H9 (cell line): ENCODE measurements at places on chromosomes 4 and X. TPM values are rescaled to one million over a fixed set of nuclear protein-coding genes. Genes with fewer than 3 reads are reported as not detected.

DNA sequence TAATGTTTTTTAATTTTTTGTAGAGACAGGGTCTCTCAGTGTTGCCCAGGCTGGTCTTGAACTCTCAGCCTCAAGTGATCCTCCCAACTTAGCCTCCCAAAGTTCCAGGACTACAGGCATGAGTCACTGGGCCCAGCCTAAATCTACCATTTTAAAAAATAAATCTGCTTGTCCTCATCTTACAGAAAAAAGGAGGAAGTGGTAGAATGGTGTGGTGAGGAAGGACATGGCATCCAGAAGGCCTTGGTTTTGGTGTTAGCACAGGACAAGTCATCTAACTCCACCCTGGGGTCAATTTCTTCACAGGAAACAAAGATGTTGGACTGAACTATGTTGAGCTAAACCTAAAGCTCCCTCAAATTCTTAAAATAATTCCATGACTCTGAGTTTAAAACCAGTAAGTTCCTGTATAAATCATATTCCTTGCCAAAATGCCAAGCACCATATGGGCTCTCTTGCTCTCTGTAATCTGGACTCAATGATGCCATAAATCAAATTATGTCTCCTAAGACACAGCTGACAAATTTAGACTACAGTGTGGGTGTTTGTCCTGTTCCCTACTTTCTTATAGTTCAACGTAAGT lies 253.9 kb upstream of the NOCT start:
- H3K4me1 ChIP-seq, result no peaks in the 10 kb centered on the region
- H3K27ac ChIP-seq, result no peak overlapping the region
- H3K4me3 ChIP-seq, result no peak overlapping the region
- no peak for DNase-seq
- H3K36me3 ChIP-seq, result no peaks in the 10 kb centered on the region
- H3K27me3 ChIP-seq, result no peaks in the 10 kb centered on the region

The JAKMIP1 gene
- total RNA-seq, result 1.3 and 1.5 TPM in 2 replicates

The RTL9 gene
- 0.04 and 0.13 TPM in 2 replicates for total RNA-seq

- DNase-seq, result no peak
- peaks cover 3% of the 10 kb centered on the region; the same call in 1 of the 2 replicates for H3K36me3 ChIP-seq
- no peak overlapping the region for H3K27ac ChIP-seq
- H3K4me1 ChIP-seq, result no peaks in the 10 kb centered on the region
- no peak overlapping the region for H3K4me3 ChIP-seq
Measured at GRCh38 chrX:7190157-7190556, 42.2 kb upstream of the PUDP start.

- H3K36me3 ChIP-seq, result peaks cover 11% of the 10 kb centered on the region; the same call in 1 of the 2 replicates
- H3K27me3 ChIP-seq, result no peaks in the 10 kb centered on the region
- DNase-seq, result no peak
- no peaks in the 10 kb centered on the region for H3K4me1 ChIP-seq
- H3K27ac ChIP-seq, result no peak overlapping the region
Measured at GRCh38 chr4:38184404-38184803, 224.2 kb downstream of the PTTG2 start.

- peaks cover 14% of the 10 kb centered on the region for H3K36me3 ChIP-seq
- no peaks in the 10 kb centered on the region for H3K27me3 ChIP-seq
- H3K4me1 ChIP-seq, result no peaks in the 10 kb centered on the region; the same call in 1 of the 2 replicates
- H3K27ac ChIP-seq, result no peak overlapping the region
Measured at GRCh38 chr4:45363931-45364330, 637.6 kb upstream of the GNPDA2 start.

The TMEM156 gene
- not detected in 2 replicates for total RNA-seq

DNA sequence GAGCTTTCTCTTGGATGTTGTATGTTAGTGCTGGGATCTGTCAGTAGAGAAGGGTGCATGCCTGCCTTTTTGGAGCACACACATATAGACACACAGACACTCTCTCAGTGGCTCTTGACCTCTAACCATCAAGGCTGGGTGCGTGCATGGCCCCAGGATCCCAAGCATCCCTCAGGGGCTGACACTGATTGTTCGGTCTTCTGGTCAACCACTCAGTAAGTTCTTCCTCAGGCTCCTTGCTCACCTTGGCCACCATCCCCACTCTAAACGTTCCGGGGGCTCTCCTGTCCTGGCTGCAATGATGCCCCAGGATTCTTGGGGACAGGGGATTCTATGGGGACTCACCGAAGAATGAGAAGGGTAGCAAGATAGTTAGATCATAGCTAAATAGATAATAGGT lies 179.6 kb downstream of the SHOX start:
- H3K27me3 ChIP-seq, result no peaks in the 10 kb centered on the region
- H3K4me3 ChIP-seq, result no peak overlapping the region
- no peak for DNase-seq
- no peaks in the 10 kb centered on the region for H3K36me3 ChIP-seq
- H3K27ac ChIP-seq, result no peak overlapping the region

- no peak for DNase-seq
- peaks cover 2% of the 10 kb centered on the region; the same call in 1 of the 2 replicates for H3K4me1 ChIP-seq
- no peaks in the 10 kb centered on the region for H3K27me3 ChIP-seq
- no peak overlapping the region for H3K4me3 ChIP-seq
- no peaks in the 10 kb centered on the region for H3K36me3 ChIP-seq
Measured at GRCh38 chr4:159425737-159426305, 322.9 kb downstream of the RAPGEF2 start.

The CYTL1 gene
- 1.4 and 1.7 TPM in 2 replicates for total RNA-seq
